NB4 (cell line): ENCODE measurements at places on chromosomes 4 and X.

GRCh38 chr4:2837904-2838496 is 5.6 kb upstream of the ADD1 start:
- peak; percentile 79 for DNase-seq

DNA sequence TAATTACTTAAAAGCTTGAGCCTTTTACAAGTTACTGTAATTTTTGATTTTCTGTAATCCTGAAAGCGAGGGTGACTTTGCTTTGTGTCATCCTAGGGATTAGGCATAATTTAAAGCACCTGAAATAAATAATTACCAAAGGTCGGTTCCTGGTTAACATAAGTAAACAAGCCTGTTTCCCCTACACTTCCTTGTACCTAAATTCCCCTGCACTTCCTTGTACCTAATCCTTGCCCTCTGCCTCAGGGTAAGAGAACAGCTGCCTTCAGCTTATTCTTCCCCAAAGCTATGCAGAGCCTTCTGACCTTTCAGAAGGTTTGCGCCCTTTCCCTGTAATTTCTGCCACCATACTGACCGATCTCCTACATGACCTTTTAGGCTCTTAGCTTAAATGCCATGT is 166.1 kb upstream of the PDE5A start:
- DNase-seq, result no peak

DNA sequence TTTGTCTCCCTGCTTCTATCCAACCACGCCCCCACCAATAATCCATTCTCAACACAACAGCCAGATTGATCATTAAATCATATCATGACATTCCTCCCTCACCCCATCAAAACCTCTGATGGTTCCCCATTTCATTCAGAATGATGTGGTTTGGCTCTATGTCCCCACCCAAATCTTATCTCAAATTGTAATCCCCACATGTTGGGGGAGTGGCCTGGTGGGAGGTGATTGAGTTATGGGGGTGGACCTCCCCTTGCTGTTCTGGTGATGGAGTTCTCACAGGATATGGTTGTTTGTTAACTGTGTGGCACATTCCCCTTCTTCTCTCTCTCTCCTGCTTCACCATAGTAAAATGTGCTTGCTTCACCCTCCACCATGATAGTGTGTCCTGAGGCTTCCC is 23.3 kb downstream of the TRMT2B start:
- no peak for DNase-seq

- DNase-seq, result no peak
Measured at GRCh38 chrX:126819429-126819828, at the start of gene PRR32. Gene PRR32 (plus strand): TSS chrX:126819729. CDS start chrX:126819844, 115 bp downstream.

DNA sequence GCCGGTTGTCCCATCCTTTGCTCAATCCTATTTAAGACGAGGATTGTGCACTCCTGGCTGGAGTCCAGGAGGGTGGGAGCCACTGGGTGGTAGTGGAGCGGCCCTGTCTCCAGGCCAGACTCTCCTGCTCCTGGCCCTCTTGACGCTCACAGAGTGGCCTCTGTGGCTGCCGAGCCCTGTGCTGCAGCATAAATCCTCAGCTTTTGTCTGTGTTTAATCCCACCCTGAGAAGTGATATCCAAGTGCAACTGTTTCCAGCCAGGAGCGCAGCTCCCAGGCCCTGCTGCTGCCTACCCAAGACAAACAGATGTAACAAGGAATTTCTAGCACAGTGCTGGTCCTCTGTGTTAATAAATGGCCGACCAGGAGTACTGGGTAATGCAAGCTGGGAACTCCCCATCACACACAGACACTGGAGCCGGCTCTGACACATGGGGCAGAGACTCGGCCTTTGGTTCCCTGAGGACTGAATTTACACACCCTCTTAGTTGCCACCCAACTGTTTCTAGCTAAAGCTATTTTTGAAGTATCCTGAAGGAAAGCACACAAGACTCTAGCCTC is 85.3 kb downstream of the GATB start:
- no peak for DNase-seq

- DNase-seq, result no peak
Measured at GRCh38 chrX:10098270-10098713, 58.5 kb upstream of the CLCN4 start.

GRCh38 chr4:20572976-20573375 is 127.3 kb upstream of the PACRGL start:
- DNase-seq, result no peak

- DNase-seq, result no peak
Measured at GRCh38 chr4:925171-925570, 6.9 kb downstream of the GAK start.

DNA sequence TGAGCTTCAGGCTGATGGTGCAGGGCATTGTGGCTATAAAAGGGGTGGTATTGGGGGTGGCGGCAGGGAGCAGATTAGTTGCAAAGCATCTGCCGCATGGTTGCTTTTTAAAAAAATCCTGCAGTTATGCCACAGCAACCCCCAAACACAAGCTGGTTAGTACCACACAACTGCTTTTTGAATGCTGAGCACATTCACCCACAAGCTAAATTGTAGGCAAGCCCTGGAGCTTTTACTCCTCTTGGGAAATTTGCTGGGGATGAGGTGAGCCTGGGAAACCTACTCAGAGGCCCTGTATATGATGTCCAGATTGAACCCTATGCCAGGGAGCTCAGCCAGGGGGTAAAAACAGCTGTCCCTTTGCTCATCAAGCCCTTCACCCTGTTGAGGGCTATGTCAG is 33.8 kb upstream of the TRIM2 start:
- no peak for DNase-seq

GRCh38 chr4:179831274-179831673 is 2389.0 kb upstream of the AGA start:
- DNase-seq, result no peak

DNA sequence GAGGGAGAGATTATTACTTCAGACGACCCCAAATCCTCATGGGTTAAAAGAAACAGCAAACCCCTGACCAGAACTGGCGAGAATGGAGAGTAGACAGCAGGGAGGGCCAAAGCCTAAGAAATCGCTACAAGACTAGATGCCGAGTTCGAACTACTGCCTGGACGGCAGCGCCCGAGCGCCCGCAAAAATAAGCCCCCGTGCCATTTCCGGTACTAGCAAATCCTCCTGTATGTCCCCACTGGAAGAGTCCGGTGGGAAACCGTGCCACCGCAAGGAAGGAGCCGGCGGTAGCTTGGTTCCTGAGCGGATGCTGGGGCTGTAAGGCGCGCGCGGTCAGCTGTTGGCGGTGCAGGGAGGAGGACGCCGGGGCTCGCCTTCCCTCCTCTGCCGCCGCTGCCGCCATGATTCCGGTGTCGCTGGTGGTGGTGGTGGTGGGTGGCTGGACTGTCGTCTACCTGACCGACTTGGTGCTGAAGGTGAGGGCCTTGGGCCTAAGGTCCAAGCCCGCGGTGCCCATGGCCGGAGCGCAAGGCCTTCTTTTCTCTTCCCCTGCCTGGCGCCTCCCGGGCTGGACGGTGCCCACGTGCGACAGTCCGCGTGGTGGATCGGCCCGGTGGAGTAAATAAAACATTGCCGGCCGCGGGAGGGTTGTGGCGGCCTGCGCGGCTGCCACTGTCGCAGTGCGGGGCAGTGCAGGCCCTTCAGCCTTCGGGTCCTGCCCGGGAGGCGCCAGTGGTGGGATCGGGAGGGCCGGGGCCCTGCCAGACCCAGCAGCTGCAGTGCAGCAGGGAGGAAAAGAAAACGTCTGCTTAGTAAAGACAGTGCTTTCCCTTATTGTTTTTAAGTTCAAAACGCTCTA is at the start of gene MBTPS2:
Gene MBTPS2 (plus strand): TSS at position 284 of the 859 bp plus-strand sequence. CDS start 118 bp downstream, at position 402.
- peak; percentile 92 for DNase-seq

DNA sequence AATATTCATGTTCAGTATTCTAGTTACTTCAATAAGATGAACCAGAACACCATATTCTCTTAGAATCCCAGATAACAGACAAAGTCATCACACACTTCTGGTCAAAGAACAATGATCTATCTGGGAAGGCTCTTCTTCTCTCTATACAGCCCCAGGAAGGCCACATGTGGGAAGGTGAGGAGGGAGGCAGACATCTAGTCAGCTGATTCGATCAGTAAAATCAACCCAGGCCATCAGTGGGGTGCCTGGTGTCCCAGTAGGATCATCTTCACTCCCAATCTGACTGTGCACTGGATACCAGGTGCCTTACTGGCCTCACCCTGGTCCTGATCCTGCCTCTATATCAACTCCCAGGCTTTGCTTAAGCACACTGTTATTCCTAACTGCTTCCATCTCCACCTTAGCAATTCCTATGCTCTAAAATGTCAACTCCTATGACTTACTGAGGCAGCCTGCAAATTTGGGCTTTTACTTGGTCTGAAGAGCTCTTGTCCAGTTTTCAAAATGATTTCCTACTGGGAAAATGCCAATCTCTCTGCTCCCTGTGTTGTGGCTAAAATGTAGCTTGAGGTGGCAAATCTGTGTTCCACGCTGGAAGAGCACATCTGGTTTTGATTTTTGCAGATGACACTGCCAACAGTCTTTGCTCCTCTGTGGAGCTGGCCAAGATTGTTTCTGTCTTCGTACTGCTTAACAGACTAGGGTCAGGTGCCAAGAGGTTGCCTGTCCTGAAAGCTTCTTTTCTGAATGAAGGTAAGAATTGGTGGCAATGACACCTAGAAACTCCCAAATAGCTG is 128.7 kb downstream of the MGST2 start:
- DNase-seq, result no peak

DNA sequence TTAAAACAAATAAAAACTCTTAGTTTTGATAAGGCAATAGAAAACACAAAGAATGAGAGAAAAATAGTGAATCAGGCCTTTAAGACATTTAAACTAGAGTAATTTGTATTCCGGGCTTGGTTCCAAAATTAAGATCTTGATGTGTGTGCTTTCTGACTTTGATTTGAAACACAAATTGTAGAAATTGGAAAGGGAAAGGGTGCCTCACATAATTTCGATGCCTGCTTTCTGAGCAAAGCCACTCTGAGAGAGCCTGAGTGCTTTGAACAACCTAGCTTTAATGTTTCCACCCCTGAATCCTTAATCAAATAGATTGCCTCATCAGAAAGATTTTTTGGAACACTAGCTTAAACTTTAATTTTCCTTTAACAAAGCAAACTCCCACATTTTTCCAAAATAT is 666.8 kb downstream of the PCDH18 start:
- DNase-seq, result no peak
